ENCODE measurements at places on chromosomes 3 and 15. TPM values are rescaled to one million over a fixed set of nuclear protein-coding genes. Genes with fewer than 3 reads are reported as not detected.

PPM1M gene
- polyA plus RNA-seq, result 18.2 TPM

ACTC1 gene
- 5,708 TPM for polyA plus RNA-seq

MEX3B gene
- polyA plus RNA-seq, result 21.1 TPM

NAALADL2 gene
- 8.0 TPM for polyA plus RNA-seq

HRH1 gene
- polyA plus RNA-seq, result 2.5 TPM

MORC1 gene
- not detected for polyA plus RNA-seq

LIPH gene
- 0.19 TPM for polyA plus RNA-seq

KCNMB3 gene
- 4.9 TPM for polyA plus RNA-seq

IGF2BP2 gene
- polyA plus RNA-seq, result 49.1 TPM

GRCh38 chr3:127254730-127255129, 33.1 kb downstream of the PRR20G start:
- DNase-seq, result peak; percentile 24

GRCh38 chr3:164476631-164477030, 601.7 kb downstream of the SI start:
- DNase-seq, result no peak

DNA sequence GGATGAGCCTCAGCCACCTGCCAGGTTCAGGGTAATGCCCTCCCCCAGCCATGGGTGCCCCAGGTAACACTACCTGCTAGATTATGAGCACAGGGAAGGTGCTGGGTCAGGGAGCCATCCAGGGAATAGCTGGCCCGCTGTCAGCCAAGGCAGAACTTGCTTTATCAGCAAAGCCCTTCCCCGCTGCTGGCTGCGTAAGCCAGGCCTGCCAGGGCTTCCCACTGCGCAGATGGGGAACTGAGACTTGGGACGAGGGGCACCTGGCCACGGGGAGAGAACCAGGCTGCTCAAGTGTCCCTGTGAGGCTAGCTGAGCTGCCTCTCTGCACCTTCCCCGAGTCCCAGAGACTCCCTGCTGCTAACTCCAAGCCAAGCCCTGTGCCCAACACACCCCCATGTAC, 45.4 kb downstream of the CACNA2D2 start:
- DNase-seq, result no peak

DNA sequence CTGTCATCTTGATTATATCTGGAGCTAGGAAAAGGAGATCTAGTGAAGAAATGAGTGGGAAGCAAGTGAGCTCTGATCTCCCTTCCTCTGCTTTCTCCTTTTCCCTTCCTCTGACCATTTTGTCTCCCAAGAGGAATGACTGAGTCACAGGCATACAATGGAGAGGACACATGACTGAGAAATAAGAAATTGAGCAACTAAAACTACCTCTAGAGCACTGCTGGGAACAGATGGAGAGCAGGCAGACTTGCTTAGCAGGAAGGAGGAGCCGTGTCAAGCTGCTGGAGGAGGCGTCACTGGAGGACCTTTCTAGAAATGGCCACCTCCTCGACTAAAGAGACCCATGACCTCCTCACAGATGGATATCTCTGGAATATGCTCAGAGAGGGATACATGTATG, 66.9 kb upstream of the MYO5C start:
- no peak for DNase-seq

GRCh38 chr3:17885986-17886385, 143.6 kb upstream of the TBC1D5 start:
- no peak for DNase-seq

DNA sequence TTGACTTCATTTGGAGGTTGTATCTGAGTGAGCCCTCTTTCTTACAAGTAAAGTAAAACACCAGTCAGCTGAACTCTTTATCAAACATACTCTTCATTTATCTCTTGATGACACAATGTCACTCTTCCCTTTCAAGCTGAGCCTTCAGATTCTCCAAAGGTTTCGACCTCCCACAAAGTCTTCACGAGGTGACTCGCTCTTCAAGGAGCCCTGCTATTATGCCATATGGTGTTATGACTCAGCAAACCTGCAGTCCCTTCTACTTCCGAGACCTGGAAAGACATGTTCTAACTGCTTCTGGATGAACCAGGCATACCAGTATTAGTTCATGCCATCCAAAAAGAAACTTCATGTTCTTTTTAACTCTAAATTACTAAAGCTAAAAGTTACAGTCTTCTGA, 23.1 kb downstream of the AADAC start:
- peak; percentile 20 for DNase-seq

DNA sequence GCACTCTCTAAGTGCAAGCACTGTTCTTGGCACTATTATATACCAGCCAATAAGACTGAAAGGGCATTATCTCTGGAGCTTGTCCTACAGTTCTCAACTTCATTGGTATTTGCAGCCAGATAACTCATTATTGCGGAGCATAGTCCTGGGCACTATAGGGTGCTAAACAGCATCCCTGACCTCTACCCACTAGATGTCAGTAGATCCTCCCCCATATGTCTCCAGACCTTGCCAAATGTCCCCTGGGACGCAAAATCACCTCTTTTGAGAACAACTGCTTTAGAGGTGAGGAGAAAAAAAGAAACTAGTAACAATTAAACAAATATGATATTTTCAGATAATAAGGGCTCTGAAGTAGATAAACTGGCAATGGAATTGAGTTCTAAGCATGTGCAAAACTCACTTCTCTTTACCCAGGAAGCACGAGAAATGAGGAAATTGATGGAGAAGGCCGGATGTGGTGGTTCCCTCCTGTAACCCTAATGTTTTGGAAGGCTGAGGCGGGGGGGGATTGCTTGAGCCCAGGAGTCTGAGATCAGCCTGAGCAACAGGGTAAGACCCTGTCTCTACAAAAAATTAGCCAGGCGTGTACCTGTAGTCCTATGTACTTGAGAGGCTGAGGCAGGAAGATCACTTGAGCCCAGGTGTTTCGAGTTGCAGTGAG, 61.4 kb downstream of the FRMD4B start:
- DNase-seq, result peak; percentile 67

- DNase-seq, result no peak
These were observed 276.9 kb downstream of the TLE3 start for GRCh38 chr15:69820819-69821218.

DNA sequence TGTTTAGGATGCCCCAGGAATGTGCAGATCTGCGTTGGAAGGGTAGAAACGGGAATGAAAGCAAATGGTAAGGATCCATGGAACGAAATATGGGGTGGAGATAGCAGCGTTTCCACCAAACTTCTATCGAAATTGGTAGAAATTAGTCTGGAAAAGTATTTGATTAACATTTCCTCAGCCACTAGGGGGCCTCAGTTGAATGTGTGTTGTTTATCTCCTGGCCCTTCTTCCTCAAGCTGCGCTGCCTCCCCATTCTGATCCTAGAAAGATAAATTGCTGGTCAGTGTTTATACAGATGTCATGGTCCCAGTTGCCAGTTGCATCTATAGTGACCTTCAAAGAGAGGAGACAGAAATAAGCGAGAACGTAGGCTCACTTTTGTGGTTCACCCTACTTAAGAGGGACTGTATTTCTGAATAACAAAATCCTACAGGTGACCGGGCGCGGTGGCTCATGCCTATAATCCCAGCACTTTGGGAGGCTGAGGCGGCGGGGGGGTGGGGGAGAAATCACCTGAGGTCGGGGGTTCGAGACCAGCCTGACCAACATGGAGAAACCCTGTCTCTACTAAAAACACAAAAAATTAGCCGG, 457.1 kb downstream of the SQOR start:
- DNase-seq, result peak; percentile 22

GRCh38 chr3:170909129-170909903, 879 bp upstream of the EIF5A2 start:
- DNase-seq, result peak; percentile 14

Measured in muscle of leg (tissue), 16 donors.